MM.1S (cell line): ENCODE measurements at places on chromosomes 2 and 18.

DNA sequence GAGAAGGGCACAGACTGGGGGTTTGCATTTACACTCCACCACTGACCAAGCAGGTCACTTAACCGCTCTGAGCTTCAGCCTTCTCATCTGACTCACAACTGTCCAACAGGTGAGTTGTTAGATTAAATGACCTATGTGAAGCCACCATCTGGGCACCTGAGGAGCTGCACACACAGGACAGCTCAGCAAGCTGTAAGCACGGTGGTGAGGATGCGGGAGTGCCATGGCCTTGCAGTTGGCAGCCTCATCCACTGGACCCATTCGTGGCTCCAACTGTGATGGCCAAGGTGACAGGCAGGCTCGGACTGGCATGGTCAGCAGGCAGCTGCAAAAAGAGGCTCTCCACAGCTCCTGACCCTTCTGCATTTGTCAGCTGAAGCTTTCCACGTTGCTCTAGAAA lies 23.3 kb upstream of the AMMECR1L start:
- no peak for DNase-seq
- no peaks in the 10 kb centered on the region for H3K36me3 ChIP-seq
- no peaks in the 10 kb centered on the region for H3K27me3 ChIP-seq

DNA sequence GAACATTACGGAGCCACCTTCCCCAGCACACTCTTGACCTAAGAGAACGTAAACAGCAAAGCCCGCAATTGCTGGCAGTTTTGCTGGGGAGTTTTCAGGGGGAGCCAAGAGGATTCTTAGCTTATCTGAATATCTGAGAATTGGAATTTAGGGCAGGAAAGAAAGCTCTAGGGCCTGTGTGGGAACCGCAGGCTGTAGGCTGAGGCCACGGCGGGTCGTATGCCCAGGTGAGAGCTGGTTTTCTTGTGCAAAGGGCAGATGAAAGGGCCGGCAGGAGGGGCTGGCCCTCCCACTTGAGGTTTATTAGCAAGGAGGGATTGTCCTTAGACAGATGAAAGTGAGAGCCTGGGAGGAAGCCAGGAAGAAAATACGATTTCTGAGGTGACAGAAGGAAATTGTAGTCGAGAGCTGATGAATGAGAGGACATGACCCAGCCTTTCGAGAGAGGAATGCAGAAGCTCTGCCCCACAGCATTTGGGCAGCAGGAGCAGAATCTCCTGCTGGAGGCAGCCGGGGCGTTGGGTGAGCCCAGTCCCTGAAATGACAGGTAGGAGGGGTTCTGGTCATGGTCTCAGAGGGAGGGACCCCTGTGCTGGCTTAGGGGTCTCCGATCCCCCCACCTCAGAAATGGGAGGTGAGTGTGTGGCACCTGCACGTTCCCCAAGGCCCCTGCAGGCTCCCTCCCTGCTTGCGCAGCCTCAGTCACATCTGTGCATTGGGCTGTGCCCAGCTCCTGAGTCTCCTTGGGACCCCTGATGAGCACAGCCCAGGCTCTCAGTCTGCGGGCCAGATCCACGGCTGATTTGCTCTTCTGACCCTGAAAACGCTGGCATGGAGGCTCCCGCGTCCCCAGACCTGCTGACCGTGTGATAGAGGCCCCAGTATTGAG lies 61.1 kb downstream of the CABLES1 start:
- no peaks in the 10 kb centered on the region for H3K27me3 ChIP-seq
- peaks cover 40% of the 10 kb centered on the region for H3K4me1 ChIP-seq
- H3K36me3 ChIP-seq, result peaks cover 10% of the 10 kb centered on the region
- H3K27ac ChIP-seq, result no peak overlapping the region
- no peak overlapping the region for H3K4me3 ChIP-seq

DNA sequence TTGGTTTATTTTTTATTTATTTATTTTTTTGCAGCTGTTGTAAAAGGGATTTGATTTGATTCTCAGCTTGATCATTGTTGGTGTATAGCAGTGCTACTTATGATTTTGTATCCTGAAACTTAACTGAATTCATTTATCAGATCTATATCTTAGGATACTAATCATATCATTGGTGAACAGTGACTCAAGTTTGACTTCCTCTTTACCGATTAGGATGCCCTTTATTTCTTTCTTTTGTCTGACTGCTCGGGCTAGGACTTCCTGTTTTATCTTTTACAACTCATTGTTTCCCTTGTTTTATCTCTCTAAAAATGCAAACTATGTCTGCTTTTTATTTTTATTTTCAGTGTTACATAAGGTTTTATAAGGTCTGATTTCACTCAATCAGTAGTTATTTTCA lies 23.6 kb downstream of the SP100 start:
- H3K4me3 ChIP-seq, result no peak overlapping the region
- H3K4me1 ChIP-seq, result peaks cover 26% of the 10 kb centered on the region
- H3K27me3 ChIP-seq, result no peaks in the 10 kb centered on the region
- H3K36me3 ChIP-seq, result no peaks in the 10 kb centered on the region

DNA sequence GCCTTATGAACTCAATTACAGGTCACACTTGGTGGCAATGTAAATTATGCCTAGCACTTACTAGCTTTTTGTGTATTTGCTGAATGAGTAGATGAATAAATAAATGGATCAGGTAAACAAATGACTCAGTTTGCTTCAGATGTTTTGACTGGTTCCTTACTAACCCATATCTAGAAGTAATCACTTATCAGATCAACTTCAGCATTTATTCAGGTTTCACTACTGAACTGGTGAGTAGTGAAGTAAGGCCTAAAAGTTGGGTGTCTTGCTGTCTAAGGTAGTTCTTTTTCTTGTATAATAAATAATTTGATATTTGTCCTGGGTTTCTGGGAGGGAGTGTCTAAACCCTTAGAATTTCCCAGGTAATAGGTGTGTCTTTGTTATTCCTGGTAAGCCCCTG lies 205.0 kb downstream of the UXS1 start:
- DNase-seq, result no peak
- 0 out of 2 replicates have a peak, but pooled peaks cover 3% of the 10 kb centered on the region for H3K4me1 ChIP-seq
- H3K4me3 ChIP-seq, result no peak overlapping the region
- H3K27me3 ChIP-seq, result no peaks in the 10 kb centered on the region

GRCh38 chr2:112277596-112278220 lies 2.3 kb downstream of the ZC3H6 start:
- H3K27ac ChIP-seq, result no peak overlapping the region
- no peaks in the 10 kb centered on the region for H3K4me1 ChIP-seq
- H3K27me3 ChIP-seq, result no peaks in the 10 kb centered on the region
- no peak for DNase-seq
- H3K4me3 ChIP-seq, result no peak overlapping the region

- no peaks in the 10 kb centered on the region for H3K36me3 ChIP-seq
- H3K27me3 ChIP-seq, result no peaks in the 10 kb centered on the region
- no peak for DNase-seq
- H3K27ac ChIP-seq, result no peak overlapping the region
- no peak overlapping the region for H3K4me3 ChIP-seq
Measured at GRCh38 chr2:85413592-85414420, 3.6 kb upstream of the CAPG start.

- H3K4me1 ChIP-seq, result peaks cover 76% of the 10 kb centered on the region
- no peak for DNase-seq
- peak overlapping the region; percentile 100 for H3K27ac ChIP-seq
- H3K4me3 ChIP-seq, result no peak overlapping the region
- H3K36me3 ChIP-seq, result peaks cover 6% of the 10 kb centered on the region; the same call in 1 of the 2 replicates
- no peaks in the 10 kb centered on the region for H3K27me3 ChIP-seq
Measured at GRCh38 chr2:64639691-64640090, 14.0 kb downstream of the SERTAD2 start.

DNA sequence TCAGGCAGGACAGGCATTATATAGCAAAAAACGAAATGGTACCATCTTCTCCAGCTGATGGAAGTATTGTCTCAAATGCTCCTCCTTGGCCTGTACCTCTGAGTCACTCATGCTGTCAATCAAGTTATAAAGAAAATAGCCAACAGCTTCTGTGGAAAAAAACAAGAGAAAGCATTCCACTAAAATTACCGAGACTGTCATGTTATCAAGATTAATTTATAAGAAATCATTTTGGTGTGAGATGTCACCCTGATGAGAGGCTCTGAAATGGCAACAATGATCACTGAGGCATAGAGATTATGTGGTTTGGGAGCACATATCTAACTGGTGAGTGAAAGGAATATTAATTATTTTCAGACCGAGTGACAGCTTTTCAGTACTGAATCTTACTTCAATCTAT lies 47.4 kb downstream of the LRPPRC start:
- no peaks in the 10 kb centered on the region for H3K4me1 ChIP-seq
- H3K36me3 ChIP-seq, result peaks cover 20% of the 10 kb centered on the region
- DNase-seq, result no peak
- H3K27me3 ChIP-seq, result no peaks in the 10 kb centered on the region
- no peak overlapping the region for H3K27ac ChIP-seq
- no peak overlapping the region for H3K4me3 ChIP-seq

GRCh38 chr2:205473791-205474190 lies 208.5 kb upstream of the NRP2 start:
- H3K4me3 ChIP-seq, result no peak overlapping the region
- no peaks in the 10 kb centered on the region for H3K36me3 ChIP-seq

DNA sequence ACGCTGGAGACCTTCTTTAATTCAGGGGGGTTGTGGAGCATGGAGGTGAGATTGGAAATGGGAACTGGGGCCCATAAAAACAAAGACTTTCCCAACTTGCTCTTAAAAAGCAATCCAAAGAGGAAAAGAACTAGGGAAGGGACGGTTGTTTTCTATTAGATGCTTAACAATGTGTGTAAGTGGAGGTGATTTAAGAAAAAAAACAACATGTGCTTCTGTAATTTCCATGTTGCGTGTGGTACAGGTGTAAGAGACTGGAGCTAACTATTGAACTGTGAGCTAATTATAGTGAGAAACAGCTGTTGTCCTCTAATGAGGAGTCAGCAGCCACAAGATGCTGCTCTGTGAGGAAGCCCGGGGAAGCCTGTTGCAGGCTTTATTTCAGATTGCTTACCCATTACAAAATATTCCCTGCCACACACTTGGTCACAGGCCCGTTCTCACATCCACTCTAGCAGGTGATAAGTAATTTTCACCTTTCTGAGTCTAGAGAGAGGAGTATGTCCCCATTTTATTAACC lies 280.6 kb upstream of the PARD3B start:
- no peaks in the 10 kb centered on the region for H3K27me3 ChIP-seq
- H3K4me3 ChIP-seq, result no peak overlapping the region
- H3K36me3 ChIP-seq, result no peaks in the 10 kb centered on the region
- DNase-seq, result peak; percentile 75
- H3K27ac ChIP-seq, result peak overlapping the region; percentile 43; the same call in 1 of the 2 replicates

DNA sequence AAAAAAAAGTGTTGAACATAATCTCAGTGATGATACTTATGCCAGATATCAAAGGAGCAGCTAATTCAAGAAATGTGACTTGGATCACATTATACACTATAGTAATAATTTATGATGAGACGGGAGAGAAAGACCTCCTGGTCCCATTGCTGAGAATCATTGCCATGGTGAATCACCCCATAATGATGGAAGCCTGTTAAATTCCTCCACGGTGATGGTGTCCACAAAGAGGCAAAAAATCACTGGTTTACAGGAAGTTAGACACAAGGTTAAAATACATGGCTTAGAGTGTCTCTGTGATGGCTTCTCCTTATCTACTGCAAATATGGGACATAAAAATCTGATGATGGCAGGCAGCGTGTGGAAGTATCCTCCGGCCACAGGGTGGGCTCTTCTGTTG lies 210.0 kb downstream of the CDH2 start:
- no peak overlapping the region for H3K4me3 ChIP-seq
- H3K36me3 ChIP-seq, result no peaks in the 10 kb centered on the region
- no peak for DNase-seq
- no peaks in the 10 kb centered on the region for H3K27me3 ChIP-seq
- no peaks in the 10 kb centered on the region for H3K4me1 ChIP-seq
- H3K27ac ChIP-seq, result no peak overlapping the region

DNA sequence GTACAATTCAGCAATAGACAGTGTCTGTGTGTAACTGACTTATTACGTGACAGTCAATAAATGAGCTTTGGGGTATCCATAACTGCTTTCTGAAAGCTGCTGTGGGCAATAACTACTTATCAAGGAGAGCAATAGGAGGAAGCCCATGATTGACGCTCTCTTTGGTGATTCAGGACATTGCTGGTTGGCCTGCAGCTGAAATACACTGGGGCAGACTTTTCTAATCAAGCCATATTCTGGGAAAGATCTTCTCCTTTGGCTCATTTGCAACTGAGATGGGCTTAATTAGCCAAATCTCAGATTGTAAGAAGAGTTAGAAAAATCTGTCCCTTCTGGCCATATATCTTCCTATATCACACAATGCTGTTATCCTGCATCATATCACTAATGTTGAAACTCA lies 24.0 kb upstream of the CCBE1 start:
- H3K27ac ChIP-seq, result no peak overlapping the region
- no peaks in the 10 kb centered on the region for H3K4me1 ChIP-seq
- no peaks in the 10 kb centered on the region for H3K36me3 ChIP-seq
- no peak overlapping the region for H3K4me3 ChIP-seq

- no peak overlapping the region for H3K27ac ChIP-seq
- H3K36me3 ChIP-seq, result no peaks in the 10 kb centered on the region
- H3K27me3 ChIP-seq, result no peaks in the 10 kb centered on the region
- DNase-seq, result no peak
- H3K4me3 ChIP-seq, result no peak overlapping the region
- no peaks in the 10 kb centered on the region for H3K4me1 ChIP-seq
Measured at GRCh38 chr2:199679883-199680282, 171.1 kb downstream of the FTCDNL1 start.

DNA sequence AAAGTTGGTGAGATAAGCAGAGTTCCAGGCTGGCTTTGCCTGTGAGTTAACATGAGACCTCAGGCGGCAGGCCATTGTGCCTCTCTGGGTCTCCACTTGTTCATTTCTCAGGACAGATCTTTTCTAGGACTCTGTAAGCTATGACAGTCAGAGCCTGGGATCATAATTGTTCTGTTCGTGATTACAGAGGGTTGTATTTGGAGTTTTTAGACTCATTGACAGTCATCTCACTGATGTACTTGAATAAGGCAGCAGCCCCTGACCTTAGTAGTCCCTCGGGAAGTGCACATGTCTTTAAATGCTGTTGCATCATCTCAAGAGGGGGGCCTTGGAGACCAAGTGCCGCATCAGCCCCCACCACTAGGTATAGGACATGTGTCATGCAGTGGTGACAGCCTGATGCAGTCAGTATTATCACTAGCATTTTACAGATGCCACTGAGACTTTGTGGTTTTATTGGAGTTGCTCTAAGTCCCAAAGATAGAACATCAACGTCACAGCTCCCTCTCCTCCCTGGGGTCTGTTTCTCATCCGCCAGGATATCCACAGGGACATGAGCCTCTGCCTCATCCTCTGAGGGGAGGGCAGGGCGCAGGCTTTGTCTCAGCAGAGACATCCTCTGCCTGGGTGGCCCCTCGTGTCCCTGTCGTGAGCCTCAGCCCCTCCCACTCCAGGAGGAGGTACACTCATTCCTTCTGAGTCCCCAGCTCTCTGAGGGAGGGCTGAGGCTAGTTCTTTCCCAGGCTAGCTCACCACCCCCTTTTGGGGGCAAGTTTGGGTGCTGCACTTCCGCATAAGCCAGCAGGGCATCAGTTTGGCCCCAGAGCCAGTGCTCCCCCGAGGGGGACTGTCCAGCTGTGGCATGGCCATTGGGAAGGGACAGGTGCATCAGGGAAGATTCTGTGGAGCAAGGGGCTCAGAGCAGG lies 14.1 kb downstream of the GLI2 start:
- H3K4me1 ChIP-seq, result no peaks in the 10 kb centered on the region
- H3K27ac ChIP-seq, result no peak overlapping the region
- no peaks in the 10 kb centered on the region for H3K27me3 ChIP-seq
- H3K36me3 ChIP-seq, result no peaks in the 10 kb centered on the region
- no peak overlapping the region for H3K4me3 ChIP-seq

GRCh38 chr2:38203446-38203810 lies 127.5 kb upstream of the CYP1B1 start:
- no peaks in the 10 kb centered on the region for H3K4me1 ChIP-seq
- H3K27ac ChIP-seq, result no peak overlapping the region
